ENCODE measurements at places on chromosomes 6 and 20.

DNA sequence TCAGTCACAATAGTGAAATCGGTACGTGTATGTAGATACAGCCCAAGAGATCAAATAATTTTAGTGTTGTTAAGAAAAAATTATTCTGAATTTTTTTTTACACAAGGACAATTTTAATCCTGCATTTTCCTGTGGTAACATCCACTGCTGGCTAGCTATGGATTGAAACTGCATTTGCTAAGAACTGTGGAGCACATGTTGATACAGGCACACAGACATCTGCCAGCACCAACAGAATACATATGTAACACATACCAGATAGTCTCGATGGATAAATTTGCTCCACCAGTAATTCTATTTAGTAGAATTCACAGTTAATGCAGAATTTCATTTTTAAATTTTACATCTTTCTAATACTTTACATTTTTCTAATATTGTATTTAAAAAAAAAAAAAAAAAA lies 2.2 kb downstream of the ASIP start:
- no peak for DNase-seq

- no peak for DNase-seq
Measured at GRCh38 chr20:49699200-49699992, 14.3 kb downstream of the B4GALT5 start.

GRCh38 chr20:48864738-48865318 lies 37.0 kb upstream of the PREX1 start:
- DNase-seq, result no peak

GRCh38 chr6:5599127-5599526 lies 337.8 kb downstream of the FARS2 start:
- no peak for DNase-seq

DNA sequence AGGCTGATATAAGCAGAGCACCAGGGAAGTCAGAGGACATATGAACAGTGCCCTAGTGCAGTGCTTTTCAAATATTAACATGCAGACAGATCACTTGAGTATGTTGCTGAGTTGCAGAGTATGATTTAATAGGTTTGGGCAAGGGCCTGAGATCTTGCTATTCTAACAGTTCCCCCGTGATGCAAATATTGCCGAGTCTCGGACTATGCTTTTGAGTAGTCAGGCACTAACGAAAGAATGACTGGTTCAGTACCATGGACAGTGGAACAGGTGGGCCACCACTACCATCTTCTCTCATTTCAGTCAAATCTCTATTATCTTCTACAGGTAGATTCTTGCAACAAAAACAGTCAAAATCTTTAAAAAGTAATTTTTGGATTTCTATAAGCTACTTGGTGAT lies 3.7 kb upstream of the TMEM200A start:
- no peak for DNase-seq

DNA sequence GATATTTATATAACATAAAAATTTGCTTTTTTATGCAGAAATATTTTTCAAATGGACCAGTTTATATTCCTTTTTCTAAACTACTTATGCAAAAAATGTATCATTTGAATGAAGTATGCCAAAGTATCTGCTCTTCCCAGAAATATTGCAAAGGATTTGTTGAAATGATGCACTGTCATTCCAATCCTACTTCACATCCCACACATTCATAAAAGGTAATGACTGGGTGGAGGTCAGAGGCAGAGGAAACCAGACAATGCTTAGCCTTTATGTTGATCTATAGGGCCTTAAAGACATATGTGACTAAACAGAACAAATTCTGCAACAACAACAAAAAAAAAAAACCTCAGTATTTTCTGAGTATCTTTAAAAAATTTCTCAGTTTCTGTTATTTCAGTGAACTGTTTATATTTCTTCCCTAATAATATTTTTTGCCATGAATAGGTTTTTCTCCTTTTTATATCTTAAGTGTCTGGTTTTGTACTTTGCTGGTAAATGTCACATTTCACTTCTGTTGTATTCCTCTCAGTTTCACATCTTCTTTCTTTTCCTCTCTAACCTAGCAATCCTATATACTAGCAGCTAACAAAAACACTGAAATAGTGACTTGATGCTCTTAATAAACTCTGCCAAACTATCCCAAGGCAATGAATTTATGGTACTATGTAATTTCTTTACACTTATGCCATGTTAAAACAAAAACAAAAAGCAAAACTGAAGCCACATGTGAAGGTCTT lies 374.1 kb downstream of the BCKDHB start:
- no peak for DNase-seq

DNA sequence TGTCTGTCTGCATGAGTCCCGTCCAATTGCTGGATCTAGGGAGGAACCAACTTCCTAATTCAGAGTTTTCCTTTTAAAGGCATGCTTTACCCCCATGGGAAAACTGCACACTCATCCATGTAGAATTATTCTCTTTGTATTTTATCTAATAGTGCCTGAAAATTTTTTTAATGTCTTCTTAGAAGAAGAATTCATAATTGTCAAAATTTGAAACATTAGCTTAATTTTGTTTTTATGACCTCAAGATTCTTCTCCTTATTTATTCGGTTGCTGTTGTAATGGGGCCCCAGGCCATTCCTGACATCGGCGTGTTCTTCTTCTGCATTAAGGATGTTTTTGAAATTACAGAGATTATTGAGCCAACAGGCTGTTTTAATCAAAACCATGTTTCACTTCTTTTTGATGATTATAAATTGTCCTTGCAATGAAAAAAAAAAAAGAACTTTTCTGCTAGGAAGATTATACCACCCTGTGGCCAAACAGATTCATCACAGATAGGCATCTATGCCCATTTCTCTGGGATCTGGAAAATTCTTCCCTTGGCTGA lies 100.3 kb downstream of the ZNF217 start:
- DNase-seq, result no peak

- DNase-seq, result no peak
Measured at GRCh38 chr6:124197148-124197547, 393.5 kb downstream of the NKAIN2 start.

DNA sequence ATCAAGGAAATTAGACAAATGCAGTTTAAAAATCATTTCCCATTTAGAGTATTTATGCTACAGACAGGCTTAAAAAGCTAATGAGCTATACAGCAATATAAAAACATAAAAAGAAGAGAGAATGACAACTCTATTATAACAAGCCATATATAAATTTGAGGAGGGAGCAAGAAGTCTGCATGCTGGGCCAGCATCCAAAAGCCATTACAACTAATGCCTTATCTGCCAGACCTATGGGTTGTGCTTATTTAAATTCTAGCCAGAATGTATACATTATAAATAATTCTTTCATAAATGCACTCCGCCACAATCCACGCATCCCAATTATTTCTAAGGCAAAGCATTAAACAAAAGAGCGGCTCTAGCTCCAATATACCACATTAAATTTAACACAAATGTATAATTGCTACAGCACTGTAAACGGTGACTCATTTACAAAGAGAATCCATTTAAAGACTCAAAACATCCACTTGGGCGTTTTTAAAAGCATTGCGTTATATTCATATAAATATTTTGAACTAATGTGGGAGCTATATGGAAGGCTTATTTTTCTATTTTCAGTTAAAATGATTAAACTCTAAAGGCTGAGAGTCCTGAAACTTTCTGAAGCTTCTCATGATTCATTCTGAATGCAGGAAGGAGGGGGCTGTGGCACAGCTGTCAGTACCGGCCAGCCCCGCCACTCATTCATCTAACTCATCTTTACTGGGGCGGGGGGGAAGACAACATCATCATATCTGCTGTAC lies 37.7 kb upstream of the RAB22A start:
- no peak for DNase-seq

- DNase-seq, result no peak
Measured at GRCh38 chr6:29965563-29965872, 23.2 kb downstream of the HLA-A start.

GRCh38 chr20:10218536-10219451 lies at the start of gene SNAP25:
Gene SNAP25, plus strand, starts transcription at chr20:10218830. Its CDS starts 56,662 bp downstream, at chr20:10275492.
- no peak for DNase-seq

GRCh38 chr6:9412951-9413559 lies 977.7 kb upstream of the SLC35B3 start:
- no peak for DNase-seq

DNA sequence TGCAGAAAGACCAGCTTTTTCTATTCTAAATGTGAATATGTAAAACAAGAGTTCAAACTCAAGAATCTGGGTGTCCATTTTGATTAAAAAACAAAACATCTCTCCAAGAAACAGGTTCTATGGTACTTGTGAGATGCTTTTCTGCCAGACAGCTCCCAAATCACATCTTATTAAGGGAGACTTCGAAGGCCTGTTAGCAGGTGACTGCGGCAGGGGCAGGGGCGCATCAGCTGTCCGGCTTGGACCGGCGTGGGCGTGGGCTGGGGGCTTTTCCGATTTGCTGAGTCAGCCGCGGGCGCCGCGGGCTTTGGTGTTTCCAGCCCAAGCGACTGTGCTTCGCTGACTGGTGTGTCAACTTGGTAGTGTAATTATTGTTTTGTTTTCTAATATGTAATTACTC lies 32.6 kb downstream of the TFAP2A start:
- no peak for DNase-seq

DNA sequence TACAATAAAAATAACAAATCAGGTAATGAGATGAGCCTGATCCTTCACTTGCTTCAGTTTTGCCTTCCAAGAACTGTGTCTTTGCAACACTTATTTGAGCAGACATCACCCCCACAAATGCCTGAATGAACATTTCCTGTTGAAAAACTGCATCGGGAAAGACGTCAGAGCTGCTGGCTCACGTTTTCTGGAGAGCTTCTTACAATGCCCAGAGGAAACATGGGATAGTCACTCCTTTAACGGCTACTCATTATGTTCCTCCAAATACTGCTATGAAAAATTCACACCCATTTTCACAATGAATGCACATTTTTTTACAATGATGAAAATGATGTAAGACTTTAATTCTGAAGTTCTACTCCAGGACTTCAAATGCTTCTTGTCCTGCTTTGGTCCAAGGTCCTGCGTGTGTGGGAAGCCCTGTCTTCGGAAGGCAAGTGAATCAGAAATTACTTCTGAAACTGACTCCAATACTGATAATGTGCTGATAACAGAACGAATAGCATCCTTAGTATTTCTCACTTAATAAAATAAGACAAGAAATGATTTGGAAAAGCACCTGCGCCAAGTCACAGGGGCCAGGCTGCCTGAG lies 238.0 kb downstream of the ANKRD60 start:
- DNase-seq, result no peak

DNA sequence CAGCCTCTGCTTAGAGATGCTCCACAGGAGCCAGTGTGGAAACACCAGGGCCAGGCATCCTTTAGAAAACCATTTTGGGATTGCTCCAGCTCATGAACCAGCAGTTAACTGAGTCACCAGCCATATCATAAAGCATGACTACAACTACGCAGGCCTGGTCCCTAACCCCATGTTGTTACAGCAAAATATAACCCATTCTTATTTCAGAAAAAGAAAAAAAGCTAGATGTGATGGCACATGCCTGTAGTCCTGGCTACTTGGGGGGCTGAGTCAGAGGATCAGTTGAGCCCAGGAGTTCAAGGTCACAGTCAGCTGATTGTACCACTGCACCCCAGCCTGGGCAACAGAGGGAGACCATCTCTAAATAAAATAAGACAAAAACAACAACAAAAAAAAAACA lies 36.8 kb downstream of the C6orf15 start:
- no peak for DNase-seq

DNA sequence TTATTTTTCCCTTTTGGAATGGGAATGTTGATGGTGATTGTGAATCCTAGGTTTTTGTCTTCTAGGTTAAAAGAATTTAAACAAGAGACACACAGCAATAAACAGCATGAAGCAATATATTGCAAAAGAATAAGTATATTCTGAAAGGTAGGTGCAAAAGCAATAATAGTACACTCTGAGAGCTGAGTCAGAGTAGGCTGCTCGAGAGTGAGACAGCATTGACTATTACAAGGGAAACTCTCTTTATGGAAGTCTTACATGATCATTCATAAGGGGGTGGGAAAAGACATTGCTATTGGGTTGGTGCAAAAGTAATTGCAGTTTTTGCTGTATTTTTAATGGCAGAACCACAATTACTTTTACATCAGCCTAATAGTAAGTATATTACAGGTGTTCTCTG lies 25.0 kb downstream of the FBXO5 start:
- DNase-seq, result no peak

DNA sequence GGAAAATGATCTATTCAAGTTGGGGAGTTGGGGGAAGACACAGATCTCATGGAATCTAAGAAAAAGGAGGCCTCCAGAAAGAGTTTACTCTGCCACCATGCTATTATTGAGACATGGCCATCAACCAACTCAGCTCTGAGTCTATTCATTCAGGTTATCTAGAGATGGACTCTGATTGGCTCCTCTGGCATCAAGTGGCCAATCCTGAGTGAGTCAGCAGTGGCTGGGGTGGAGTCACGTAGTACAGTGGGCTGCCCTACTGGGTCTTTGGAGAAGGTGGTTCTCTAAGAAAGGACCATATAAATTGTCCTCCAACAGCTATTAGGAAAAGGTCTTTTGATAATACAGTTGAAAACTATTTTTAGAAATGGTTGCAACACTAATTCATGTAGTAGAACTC lies 42.1 kb downstream of the LYRM2 start:
- no peak for DNase-seq

DNA sequence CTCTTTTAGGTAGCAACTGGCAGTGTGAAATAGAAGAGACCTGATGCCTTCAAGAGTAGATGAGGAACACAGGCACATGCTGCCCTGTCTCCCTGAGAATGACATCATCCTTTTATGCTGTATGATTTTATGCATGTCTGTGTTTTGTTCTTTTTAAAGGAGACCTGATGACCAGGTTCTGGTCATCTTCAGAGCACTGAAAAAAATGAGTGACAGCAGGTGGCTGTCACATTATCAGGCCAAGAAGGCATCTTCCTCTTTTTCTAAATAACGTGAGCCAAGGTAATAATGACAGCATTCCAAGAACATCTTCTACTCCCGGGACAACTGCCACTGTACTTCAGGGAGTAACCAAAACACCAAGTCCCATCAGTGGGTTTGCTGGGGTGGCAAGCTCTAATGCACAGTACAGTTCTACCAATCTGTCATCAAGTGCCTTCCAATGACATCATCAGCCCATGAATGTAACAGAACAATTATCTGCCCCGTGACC lies 28.9 kb downstream of the CNKSR3 start:
- no peak for DNase-seq

DNA sequence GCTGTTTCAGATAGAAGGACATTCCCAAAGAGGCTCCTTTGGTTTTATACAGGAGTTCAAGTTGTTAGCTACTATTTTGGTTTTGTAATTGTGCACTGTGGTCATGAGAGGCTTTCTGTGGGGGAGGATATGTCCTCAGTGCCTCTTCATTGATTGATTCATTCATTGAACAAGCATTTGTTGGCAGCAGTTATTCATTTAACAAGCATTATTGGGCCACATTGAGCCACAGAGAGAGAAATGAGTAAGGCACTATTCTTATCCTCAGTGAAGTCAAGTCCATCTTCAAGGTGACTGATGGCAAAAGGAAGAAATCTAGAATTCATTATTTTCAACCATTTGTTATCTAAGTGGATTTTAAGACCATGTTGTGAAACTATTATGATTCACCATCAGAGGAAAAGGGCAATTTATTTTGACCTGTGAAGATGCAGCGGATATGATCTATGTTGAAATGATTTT lies 697.2 kb upstream of the CITED2 start:
- DNase-seq, result no peak

- no peak for DNase-seq
Measured at GRCh38 chr20:63497946-63498935, 642 bp downstream of the EEF1A2 start.

- no peak for DNase-seq
Measured at GRCh38 chr6:48315051-48315719, 204.2 kb upstream of the PTCHD4 start.
